ENCODE measurements at places on chromosomes 7 and 10. TPM values are rescaled to one million over a fixed set of nuclear protein-coding genes. Genes with fewer than 3 reads are reported as not detected.

GRCh38 chr10:126263006-126263676 is 125.1 kb downstream of the ADAM12 start:
- DNase-seq = no peak

GRCh38 chr10:80075781-80076180 is 2.7 kb upstream of the TMEM254 start:
- peak; percentile 20 for DNase-seq

DNA sequence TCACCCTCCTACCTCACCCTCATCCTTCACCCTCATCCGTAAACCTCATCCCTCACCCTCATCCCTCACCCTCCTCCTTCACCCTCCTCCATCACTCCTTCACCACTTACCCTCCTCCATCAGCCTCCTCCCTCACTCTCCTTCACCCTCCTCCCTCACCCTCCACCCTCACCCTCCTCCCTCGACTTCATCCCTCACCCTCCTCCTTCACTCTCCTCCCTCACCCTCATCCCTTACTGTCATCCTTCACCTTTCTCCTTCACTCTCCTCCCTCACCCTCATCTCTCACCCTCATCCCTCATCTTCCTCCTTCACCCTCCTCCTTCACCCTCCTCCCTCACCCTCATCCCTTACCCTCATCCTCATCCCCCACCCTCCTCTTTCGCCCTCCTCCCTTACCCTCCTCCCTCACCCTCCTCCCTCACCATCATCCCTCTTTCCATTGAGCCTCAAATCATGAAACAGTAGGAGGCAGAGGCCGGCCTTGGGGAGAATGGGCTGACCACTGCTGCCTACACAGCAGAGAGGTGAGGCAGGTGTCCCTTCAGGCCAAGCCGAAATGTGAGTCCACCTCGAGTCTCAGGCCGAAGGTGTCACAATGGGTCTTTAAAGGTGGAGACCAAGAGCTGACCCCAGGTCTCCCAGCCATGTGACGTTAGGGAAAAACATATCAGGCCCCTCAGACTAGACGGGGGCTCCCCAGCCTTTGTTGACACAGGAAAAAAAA is 53.0 kb downstream of the PDGFA start:
- no peak for DNase-seq

DNA sequence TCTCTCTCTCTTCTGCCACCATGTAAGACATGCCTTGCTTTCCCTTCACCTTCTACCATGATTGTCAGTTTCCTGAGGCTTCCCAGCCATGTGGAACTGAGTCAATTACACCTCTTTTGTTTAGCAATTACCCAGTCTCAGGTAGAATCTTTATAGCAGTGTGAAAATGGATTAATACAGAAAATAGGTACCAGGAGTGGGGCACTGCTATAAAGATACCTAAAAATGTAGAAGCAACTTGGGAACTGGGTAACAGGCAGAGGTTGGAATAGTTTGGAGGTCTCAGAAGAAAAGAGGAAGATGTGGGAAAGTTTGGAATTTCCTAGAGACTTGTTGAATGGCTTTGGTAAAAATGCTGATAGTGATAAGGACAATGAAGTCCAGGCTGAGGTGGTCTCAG is 15.6 kb downstream of the GALNTL5 start:
- no peak for DNase-seq

DNA sequence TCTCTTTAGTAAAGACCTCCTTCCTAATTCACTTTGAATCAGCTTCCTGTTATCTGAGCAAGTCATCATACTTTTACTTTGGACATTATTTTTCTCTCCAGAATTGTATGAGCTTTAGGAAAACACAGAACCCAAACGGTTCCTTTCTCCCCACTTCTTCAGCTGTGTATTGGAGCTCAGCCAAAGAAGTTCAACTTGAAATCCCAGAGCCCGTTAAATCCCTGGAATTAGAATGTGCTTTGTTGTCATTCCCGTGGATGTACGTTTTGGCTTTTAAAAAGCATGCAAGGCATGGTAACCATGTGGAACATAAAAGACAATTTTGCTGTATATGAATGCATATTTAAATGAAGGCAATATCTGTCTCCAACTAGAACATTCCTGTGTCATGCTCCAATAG is 46.6 kb downstream of the AGMO start:
- no peak for DNase-seq

GRCh38 chr10:110279407-110279986 is 25.2 kb downstream of the SMNDC1 start:
- peak; percentile 65 for DNase-seq

- DNase-seq = peak; percentile 12
Measured at GRCh38 chr7:115933471-115933870, 97.1 kb downstream of the TFEC start.

GRCh38 chr7:5634107-5634950 is 147.1 kb downstream of the RNF216 start:
- DNase-seq = no peak

DNA sequence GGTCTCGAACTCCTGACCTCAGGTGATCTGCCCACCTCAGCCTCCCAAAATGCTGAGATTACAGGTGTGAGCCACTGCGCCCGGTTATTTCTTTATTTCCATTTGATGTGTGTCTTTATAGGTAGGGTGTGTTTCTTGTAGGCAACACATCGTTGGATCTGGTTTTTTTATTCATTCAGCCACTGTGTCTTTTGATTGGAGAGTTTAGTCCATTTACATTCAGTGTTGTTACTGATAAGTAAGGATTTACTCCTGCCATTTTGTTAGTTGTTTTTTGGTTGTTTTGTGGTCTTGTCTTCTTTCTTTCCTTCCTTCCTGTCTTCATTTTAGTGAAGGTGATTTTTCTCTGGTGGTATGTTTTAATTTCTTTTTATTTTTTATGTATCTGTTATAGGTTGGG is 16.9 kb downstream of the TMEM248 start:
- DNase-seq = no peak

TFPI2 gene
- total RNA-seq = 18.5 TPM

LIPK gene
- total RNA-seq = not detected

KAZALD1 gene
- 12.5 TPM for total RNA-seq

SHOC2 gene
- 23.2 TPM for total RNA-seq

CRYGN gene
- total RNA-seq = not detected

Data from M059J (cell line).